ENCODE measurements at places on chromosomes 7 and 10.

- H3K4me1 ChIP-seq: peaks cover 15% of the 10 kb centered on the region
- no peaks in the 10 kb centered on the region for H3K27me3 ChIP-seq
These were observed 1.9 kb upstream of the FSCN3 start for GRCh38 chr7:127591591-127591990.

GRCh38 chr10:63588436-63589167 is 67.4 kb downstream of the REEP3 start:
- H3K4me1 ChIP-seq: no peaks in the 10 kb centered on the region
- no peak overlapping the region for H3K27ac ChIP-seq
- no peak for DNase-seq
- H3K4me3 ChIP-seq: no peak overlapping the region

DNA sequence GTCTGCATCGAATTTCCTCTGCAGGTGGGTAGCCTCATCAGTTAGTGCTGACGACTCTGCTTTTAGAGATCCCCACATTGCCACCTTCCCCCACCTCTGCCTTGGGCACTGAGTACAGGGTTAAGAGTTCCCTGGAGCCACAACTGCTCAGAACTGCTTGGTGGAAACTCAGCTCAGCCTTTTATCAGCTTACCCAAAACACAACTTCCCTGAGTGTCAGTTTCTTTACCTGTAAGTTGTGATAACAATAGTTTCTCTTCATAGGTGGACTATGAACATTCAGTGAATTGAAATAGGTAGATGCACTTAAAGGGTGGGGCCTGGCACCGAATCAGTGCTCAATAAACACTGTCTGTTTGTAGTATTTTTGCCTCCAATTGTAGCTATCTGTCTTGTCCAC is 11.3 kb downstream of the ASB13 start:
- H3K36me3 ChIP-seq: no peaks in the 10 kb centered on the region
- H3K27me3 ChIP-seq: no peaks in the 10 kb centered on the region
- no peak for DNase-seq
- no peak overlapping the region for H3K4me3 ChIP-seq

DNA sequence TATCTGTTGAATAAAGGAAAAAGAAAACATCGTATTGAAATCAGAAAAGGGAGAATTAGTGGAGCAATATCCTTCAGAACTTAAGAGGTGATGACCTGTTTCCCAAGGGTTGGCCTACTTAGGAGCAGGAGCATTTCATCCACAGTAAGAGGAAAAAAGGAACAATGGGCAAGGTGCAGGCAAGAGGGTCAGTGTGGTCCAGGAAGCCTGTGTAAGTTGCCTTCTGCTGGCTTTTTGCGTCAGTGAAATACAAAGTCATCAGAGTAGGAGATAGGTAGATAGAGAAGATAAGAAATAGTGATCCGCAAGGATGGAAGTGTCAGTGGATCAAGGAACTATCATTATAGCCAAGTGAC is 5.4 kb upstream of the ANKRD7 start:
- H3K27ac ChIP-seq: no peak overlapping the region
- H3K36me3 ChIP-seq: no peaks in the 10 kb centered on the region
- H3K4me1 ChIP-seq: peaks cover 8% of the 10 kb centered on the region
- peaks cover 7% of the 10 kb centered on the region for H3K27me3 ChIP-seq
- H3K4me3 ChIP-seq: no peak overlapping the region
- DNase-seq: no peak

- H3K4me3 ChIP-seq: no peak overlapping the region
- no peaks in the 10 kb centered on the region for H3K36me3 ChIP-seq
- no peak for DNase-seq
- peaks cover 2% of the 10 kb centered on the region for H3K27me3 ChIP-seq
- no peak overlapping the region for H3K27ac ChIP-seq
These were observed 68.9 kb upstream of the EXOC4 start for GRCh38 chr7:133183969-133184368.

GRCh38 chr10:78644550-78644949 is 424.2 kb upstream of the ZMIZ1 start:
- H3K27ac ChIP-seq: no peak overlapping the region
- no peaks in the 10 kb centered on the region for H3K36me3 ChIP-seq
- H3K4me3 ChIP-seq: no peak overlapping the region
- DNase-seq: no peak

- no peaks in the 10 kb centered on the region for H3K36me3 ChIP-seq
- no peak for DNase-seq
- H3K4me1 ChIP-seq: no peaks in the 10 kb centered on the region
- H3K4me3 ChIP-seq: no peak overlapping the region
- no peaks in the 10 kb centered on the region for H3K27me3 ChIP-seq
These were observed 95.0 kb upstream of the POM121L12 start for GRCh38 chr7:52940481-52940880.

GRCh38 chr10:70348228-70348850 is 34.1 kb downstream of the LRRC20 start:
- H3K4me1 ChIP-seq: no peaks in the 10 kb centered on the region
- H3K4me3 ChIP-seq: no peak overlapping the region
- no peaks in the 10 kb centered on the region for H3K36me3 ChIP-seq
- DNase-seq: peak; percentile 60

DNA sequence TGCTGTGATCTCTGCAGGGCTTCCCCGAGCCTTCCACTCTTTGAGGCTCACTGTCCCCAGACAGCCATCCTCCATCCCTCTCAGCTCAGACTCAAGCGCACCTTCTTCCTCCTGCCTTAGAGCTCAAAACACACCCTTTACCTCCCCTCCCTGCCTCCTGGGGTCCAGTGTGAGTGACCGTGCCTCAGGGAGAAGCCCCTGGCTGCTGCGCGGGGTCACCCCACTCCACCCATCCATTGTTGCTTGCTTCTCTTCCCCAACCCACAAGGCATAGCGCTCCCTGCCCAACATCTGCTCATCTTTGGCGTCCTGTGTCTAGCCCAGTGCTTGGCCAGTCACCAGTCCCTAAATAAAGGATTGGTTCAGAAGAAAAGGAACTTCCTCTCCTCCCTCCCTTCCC is 170.3 kb downstream of the TCERG1L start:
- no peak overlapping the region for H3K4me3 ChIP-seq
- no peak overlapping the region for H3K27ac ChIP-seq
- DNase-seq: no peak

- H3K27me3 ChIP-seq: no peaks in the 10 kb centered on the region
- H3K27ac ChIP-seq: no peak overlapping the region
- no peaks in the 10 kb centered on the region for H3K4me1 ChIP-seq
- no peak overlapping the region for H3K4me3 ChIP-seq
- H3K36me3 ChIP-seq: no peaks in the 10 kb centered on the region
These were observed 386.5 kb upstream of the ANKRD30A start for GRCh38 chr10:36738738-36739431.

GRCh38 chr7:85074016-85074415 is 112.8 kb downstream of the SEMA3D start:
- DNase-seq: no peak
- no peaks in the 10 kb centered on the region for H3K27me3 ChIP-seq
- H3K27ac ChIP-seq: no peak overlapping the region
- H3K36me3 ChIP-seq: no peaks in the 10 kb centered on the region

GRCh38 chr10:102620138-102620590 is 24.1 kb upstream of the TRIM8 start:
- H3K4me1 ChIP-seq: peaks cover 21% of the 10 kb centered on the region
- no peaks in the 10 kb centered on the region for H3K27me3 ChIP-seq
- no peak overlapping the region for H3K27ac ChIP-seq
- H3K4me3 ChIP-seq: no peak overlapping the region
- no peak for DNase-seq

DNA sequence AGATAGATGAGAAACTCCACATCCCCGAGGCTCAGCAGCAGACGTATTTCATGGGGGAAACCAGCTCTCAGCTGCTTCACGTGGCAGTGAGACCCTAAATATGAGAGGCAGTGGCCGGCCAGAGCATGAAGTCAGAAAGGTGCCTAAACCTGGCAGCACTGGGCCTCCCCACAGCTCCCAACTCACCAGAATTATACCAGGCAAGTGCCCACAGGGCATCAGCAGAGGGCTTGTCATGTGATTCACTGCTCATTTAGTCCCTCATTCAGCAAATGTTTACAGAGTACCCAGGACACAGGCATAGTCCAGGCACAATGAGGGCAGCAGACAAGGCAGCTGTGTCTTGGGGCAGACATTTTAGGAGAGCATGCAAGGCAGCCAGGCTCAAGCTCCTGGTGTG is 212.6 kb downstream of the PTPRN2 start:
- H3K27me3 ChIP-seq: no peaks in the 10 kb centered on the region
- H3K4me3 ChIP-seq: no peak overlapping the region
- no peak for DNase-seq
- no peak overlapping the region for H3K27ac ChIP-seq

DNA sequence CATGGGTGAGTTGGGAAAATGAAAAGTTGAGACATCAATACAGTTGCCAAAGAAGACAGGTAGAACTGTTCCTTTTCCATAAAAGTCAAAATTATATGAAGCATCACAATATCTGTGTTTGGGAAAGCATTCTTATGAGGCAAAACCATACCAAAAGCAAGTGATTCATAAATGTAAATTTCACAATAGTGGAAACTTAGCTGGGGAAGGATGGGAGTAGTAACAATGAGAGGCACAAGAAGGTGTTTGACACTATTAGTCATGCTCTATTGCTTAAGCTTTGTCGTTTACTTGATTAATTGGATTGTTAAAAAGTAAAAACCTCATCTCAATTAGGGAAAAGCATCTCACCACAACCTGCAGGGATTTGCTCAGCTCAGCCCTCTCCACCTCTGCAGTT is 240.2 kb downstream of the C7orf25 start:
- no peak for DNase-seq
- no peak overlapping the region for H3K4me3 ChIP-seq
- no peaks in the 10 kb centered on the region for H3K27me3 ChIP-seq
- H3K4me1 ChIP-seq: no peaks in the 10 kb centered on the region
- H3K27ac ChIP-seq: no peak overlapping the region

DNA sequence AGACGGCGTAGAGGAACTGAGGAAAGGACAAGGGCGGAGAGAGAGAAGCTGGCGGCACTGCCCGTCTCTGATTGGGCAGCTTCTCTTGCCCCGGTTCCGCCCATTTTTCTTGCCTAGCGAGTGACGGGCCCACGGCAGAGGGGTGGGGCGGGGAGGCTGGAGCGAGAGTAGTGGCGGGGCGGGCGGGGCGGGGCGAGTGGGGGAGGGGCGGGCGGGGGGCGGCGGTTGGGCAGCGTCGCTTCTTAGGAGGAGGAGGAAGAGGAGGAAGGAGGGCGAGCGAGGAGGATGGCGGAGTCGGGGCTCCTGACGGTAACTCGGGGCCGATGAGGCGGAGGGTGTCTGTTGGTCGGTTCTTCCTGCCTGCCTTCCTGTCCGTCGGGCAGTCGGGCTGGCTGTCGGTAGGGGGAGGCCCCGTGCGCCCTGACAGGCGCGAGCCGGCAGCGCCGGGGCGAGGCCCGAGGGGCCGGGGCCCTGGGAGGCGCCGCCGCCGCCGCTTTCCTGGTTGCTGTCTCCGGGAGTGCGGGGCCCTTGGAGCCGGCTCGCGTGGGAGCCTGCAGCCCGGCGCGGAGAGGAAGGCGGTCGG is at the start of gene SHOC2:
SHOC2 (plus strand) TSS at position 256 of the 583 bp plus-strand sequence. CDS start 44,755 bp downstream, outside the sequence.
- H3K4me1 ChIP-seq: peaks cover 41% of the 10 kb centered on the region
- peak within 1 kb of the TSS; percentile 99 for H3K27ac ChIP-seq
- H3K36me3 ChIP-seq: peaks cover 14% of the 10 kb centered on the region
- H3K4me3 ChIP-seq: peak within 1 kb of the TSS; percentile 89

DNA sequence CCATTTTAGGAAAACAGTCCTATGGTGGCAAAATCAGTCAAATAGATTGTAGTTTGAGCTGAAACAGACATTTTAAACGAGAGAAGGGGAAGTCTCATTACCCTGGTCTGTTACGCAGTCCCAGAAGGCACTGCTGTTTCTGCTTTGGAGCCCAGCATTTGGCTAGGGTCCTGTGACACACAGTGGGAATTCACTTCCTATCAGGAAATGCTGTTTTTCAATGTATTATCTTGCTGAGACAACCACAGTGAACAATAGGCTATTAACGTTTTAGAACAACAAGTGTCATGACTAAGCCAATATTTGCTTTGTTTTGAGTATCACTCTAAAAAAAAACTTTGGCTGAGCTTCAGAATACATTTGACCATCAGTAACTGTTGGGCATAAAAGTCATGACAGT is 74.1 kb downstream of the ADD3 start:
- H3K4me1 ChIP-seq: peaks cover 82% of the 10 kb centered on the region
- H3K36me3 ChIP-seq: peaks cover 43% of the 10 kb centered on the region
- no peak overlapping the region for H3K4me3 ChIP-seq
- H3K27ac ChIP-seq: peak overlapping the region; percentile 67
- no peaks in the 10 kb centered on the region for H3K27me3 ChIP-seq

DNA sequence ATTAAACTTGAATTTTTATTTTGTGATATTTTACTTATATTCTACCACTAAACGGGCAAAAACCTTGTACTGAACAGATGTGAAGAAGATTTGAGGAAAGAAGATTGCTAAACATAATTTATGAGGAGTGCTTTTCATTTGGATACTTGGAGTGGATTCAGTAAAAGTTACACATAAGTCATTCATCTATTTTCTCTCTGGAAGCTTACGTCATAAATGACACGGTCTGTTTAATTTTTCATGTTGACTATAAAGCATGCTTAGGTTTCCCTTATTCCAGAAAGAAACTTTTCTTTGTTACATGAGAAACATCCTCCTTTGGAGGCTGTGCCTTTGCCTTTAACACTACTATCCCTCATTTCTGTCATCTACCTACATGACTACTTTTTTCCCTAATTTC is 53.9 kb downstream of the TFEC start:
- H3K4me1 ChIP-seq: no peaks in the 10 kb centered on the region
- no peaks in the 10 kb centered on the region for H3K27me3 ChIP-seq
- H3K27ac ChIP-seq: no peak overlapping the region
- H3K4me3 ChIP-seq: no peak overlapping the region

DNA sequence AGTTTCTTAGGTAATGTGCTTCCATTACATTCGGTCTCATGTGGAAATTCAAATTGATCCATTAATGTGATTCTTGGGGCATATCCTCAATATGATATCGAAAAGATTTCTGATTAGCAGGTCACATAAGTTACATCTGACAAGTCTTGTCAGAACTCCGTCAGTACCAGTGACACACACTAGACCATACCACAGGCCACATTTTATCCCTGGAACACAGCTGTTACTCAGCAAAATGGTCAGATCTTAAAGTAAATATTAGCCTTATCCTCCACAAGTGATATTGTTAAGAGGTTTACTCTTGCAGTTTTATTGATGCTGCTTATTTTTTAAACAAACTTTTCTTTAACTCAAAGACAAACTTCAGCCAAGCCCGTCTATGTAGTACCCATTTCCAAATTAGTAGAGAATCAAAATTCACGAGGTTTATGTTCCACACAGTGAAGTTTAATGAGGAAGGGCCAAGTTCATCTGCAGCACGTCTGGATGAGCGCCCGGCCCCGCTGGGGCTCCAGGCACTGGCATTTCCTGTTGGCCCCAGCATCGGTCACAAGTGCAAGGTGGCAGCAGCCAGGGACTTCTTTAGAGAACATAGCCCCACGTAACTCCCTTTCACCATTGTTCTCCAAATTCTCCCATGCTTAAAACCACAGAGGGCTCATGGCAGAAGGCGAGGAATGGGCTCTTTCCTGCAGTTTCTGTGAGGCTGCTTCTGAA is 132.2 kb downstream of the VIPR2 start:
- no peaks in the 10 kb centered on the region for H3K4me1 ChIP-seq
- H3K27ac ChIP-seq: no peak overlapping the region
- no peaks in the 10 kb centered on the region for H3K27me3 ChIP-seq
- DNase-seq: no peak

Data from activated CD8-positive, alpha-beta T cell treated with anti-CD3 and anti-CD28 coated beads, Interleukin-2, amount 10 ng/mL, durations not matched to agents 7 days and 5 days (primary cell).